ENCODE measurements at places on chromosomes 3 and 15. TPM values are rescaled to one million over a fixed set of nuclear protein-coding genes. Genes with fewer than 3 reads are reported as not detected.

GRCh38 chr3:37906734-37907282, 45.1 kb downstream of the CTDSPL start:
- no peak for DNase-seq

- no peak for DNase-seq
Observed at GRCh38 chr3:21778715-21779114, 27.7 kb upstream of the ZNF385D start.

GRCh38 chr15:25653371-25653770, 209.8 kb downstream of the ATP10A start:
- DNase-seq: no peak

The GOLGA8G gene
- not detected for total RNA-seq

The NANOGP8 gene
- not detected for total RNA-seq

The CYP19A1 gene
- total RNA-seq: not detected

Measured in IMR-90 (cell line).